ENCODE measurements at places on chromosomes 11 and 22. TPM values are rescaled to one million over a fixed set of nuclear protein-coding genes. Genes with fewer than 3 reads are reported as not detected.

The FIBP gene
- 132 TPM for total RNA-seq

The CHRM4 gene
- 0.22 TPM for total RNA-seq

The OR10G6 gene
- not detected for total RNA-seq

The PTS gene
- 41.7 TPM for total RNA-seq

The TRIM51 gene
- not detected for total RNA-seq

The OR9G1 gene
- total RNA-seq: not detected

The POU2AF3 gene
- total RNA-seq: not detected

The KRTAP5-8 gene
- 0.22 TPM for total RNA-seq

The OR2AG2 gene
- total RNA-seq: 0.39 TPM

The TRIM66 gene
- total RNA-seq: 13.1 TPM

The CHEK1 gene
- total RNA-seq: 34.3 TPM

The SLC17A6 gene
- total RNA-seq: not detected

The CHST1 gene
- 1.4 TPM for total RNA-seq

The BTG4 gene
- not detected for total RNA-seq

The FAM180B gene
- total RNA-seq: 0.26 TPM

The CABP4 gene
- not detected for total RNA-seq

The SCGB1C1 gene
- not detected for total RNA-seq

The JHY gene
- 14.6 TPM for total RNA-seq

The FGF3 gene
- total RNA-seq: not detected

The HDHD5 gene
- total RNA-seq: 31.6 TPM

The HIC2 gene
- 1.2 TPM for total RNA-seq

The PDE2A gene
- total RNA-seq: 0.22 TPM

The MYOD1 gene
- not detected for total RNA-seq

The TSSK2 gene
- total RNA-seq: not detected

The APOBEC3C gene
- total RNA-seq: 18.6 TPM

The ZNF215 gene
- 3.9 TPM for total RNA-seq

The P2RY2 gene
- total RNA-seq: 2.5 TPM

The TBX10 gene
- not detected for total RNA-seq

The HBE1 gene
- total RNA-seq: not detected
